GM23338 (cell line): ENCODE measurements at places on chromosomes 1 and 21.

- no peak for DNase-seq
Observed at GRCh38 chr1:35047188-35047858, 15.6 kb upstream of the ZMYM6 start.

DNA sequence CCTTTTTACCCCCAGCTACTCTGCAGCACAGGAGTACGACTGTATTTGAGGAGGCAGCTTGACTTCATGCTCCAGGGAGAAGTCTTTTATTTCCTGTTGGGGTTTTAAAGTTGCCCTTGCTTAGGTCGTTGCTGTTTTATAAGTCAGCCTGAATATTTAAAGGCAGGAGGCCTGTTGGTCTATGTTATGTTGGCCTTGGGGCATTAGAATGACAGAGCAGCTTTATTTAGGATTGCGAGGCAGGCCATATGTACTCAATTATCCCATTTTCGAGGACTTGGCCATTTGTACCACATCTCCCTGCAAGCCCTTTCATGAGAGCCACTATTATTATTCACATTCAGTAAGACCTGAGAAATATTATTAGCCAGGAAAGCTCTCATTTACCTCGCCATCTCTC, 47.0 kb downstream of the KIF26B start:
- DNase-seq, result no peak

DNA sequence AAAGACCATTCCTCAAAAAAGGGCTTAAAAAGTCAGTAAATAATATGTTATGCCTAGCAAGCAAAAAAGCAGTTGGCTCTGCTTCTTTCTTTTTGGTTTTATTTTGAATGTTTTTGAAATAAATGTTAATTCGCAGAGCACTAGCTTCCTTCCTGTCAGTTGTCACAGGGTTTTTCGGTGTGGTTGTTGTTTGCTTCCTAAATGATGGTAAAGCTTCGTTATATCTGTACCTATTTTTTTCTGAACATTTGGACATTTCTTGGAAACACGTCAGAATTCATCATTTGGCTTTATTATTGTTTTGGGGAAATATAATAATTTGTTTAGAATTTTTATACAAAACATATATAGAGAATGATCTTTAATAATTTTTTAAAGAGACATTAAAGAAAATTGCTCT, 351.9 kb upstream of the SGIP1 start:
- no peak for DNase-seq

- DNase-seq, result no peak
Observed at GRCh38 chr1:8349473-8349865, 31.6 kb downstream of the SLC45A1 start.

GRCh38 chr1:9883585-9884449, 26.3 kb downstream of the CTNNBIP1 start:
- DNase-seq, result no peak

- no peak for DNase-seq
Observed at GRCh38 chr1:13622446-13622845, 38.8 kb downstream of the PDPN start.

GRCh38 chr1:41876576-41877445, 41.9 kb downstream of the HIVEP3 start:
- DNase-seq, result no peak

- peak; percentile 34 for DNase-seq
Observed at GRCh38 chr1:15157524-15158399, 4.2 kb downstream of the TMEM51 start.

DNA sequence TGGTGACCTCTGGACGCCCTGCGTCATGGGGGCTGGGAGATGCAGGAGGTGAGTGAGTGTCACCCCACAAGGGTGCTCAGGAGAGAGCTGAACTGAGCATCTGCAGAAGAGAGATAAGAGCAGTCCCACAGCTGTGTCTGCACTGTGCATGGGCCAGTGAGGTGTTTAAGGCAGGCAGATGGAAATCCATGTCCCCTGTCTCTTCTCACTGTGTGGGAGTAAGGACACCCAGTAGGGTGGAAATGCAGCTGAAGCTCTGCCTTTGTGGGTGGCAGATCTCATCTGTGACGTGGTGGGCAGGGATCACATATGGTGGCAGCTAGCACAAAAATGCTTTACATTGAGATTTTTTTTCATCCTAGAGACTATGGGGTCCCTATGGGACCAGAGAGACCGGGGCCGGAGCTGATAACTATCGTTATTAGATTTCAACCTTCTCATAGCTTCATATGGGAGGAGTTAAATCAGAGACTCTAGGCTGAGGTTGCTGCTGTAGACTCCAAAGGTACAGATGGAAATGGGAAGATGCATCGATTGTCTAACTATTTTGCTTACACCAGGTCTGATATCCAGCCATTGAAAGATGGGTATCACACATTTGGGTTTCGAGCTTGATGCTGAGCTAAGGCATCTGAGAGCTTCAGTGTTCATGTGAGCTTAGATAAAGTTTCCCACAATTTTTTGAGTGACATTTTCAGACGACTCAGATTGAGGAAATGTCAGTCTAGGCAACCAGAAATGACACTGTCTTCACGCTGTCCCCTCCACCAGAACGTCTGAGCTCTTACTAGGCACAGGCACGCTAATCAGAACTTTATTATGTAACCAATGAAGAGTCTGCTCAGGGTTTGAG, 65.3 kb upstream of the PSEN2 start:
- no peak for DNase-seq

DNA sequence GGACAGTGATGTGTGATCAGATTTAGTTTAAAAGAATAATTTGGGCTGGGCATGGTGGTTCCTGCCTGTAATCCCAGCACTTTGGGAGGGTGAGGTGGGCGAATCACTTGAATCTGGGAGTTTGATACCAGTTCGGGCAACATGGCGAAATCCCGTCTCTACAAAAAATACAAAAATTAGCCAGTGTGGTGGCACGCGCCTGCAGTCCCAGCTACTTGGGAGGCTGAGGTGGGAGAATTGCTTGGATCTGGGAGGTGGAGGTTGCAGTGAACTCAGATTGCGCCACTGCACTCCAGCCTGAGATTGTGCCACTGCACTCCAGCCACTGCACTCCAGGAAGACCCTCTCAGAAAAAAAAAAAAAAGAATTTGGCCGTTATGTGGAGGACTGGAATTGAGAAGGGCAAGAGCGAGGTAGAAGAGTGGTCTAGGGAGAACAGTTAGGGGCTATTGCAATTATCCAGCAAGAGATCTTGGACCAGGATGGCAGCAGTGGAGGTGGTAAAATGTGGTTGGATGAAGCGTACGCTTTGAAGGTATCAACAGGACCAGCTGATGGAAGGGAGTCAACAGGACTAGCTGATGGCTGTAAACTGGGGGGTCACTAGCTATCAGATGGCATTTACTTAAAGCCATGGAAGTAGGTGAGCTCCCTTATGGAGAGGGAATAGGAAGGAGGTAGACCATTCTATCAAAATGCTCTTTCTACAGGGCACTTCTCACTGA, 9.6 kb downstream of the BTBD19 start:
- no peak for DNase-seq

- DNase-seq, result no peak
Observed at GRCh38 chr1:65316233-65316632, 6.9 kb downstream of the DNAJC6 start.

GRCh38 chr21:39681845-39682244, 63.1 kb upstream of the IGSF5 start:
- DNase-seq, result no peak

- DNase-seq, result no peak
Observed at GRCh38 chr1:173503391-173503790, 26.3 kb downstream of the PRDX6 start.

GRCh38 chr1:7469255-7469938, 301.7 kb upstream of the VAMP3 start:
- no peak for DNase-seq

DNA sequence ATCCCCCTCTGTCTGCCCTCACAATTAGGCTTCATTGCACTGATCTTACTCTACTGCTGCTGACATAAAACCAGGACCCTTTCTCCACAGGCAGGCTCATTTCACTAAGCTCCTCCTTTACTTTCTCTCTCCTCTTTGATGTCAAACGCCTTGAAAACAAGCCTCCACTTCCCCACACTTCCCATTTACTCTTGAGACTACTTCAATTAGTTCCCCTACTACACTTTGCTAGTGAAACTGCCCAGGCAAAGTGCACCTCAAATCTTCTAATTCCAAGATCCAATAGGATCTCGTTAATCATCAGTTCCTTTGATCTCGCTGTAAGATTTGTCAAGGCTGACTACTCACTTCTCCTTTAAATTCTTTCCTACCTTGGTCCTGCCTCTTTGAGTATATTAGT, 5.9 kb upstream of the CDC20 start:
- no peak for DNase-seq

DNA sequence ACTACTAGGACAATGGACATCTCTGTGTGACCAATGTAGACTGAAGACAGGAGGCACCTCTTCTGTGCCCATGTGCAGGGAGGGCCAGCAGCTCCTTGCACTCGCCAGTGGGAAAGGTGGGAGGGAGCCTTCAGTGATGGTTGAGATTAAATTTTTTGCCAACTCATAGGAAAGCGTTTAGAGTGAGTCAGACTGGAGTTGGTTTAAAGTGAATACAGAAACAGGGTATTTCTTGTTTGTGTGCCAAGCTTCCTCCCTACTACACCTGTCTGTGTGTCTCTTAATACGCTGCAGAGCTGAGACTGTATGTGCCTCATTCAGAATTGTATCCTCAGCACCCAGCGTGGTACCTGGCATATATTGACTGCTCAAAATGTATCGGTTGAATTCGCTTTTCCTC, 13.5 kb upstream of the COL16A1 start:
- DNase-seq, result no peak

DNA sequence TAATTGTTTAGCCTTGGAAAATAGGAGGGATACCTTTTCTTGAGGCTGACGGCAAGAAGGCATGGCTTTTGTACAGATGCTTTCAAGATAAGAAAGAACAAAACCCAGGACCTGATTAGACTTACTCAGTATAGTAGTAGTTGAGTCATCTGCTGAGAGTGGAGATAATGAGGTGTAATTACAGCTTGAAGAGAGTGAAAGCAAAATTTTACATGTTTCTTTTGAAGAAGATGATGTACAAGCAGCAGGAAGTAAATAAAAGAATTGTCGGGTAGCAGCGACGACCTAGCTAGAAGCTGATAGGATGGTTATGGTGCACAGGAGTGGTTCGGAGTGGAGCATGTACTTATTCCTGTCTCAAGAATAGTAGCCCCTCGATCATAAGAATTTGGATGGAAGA, 6.6 kb downstream of the ANGPTL1 start:
- DNase-seq, result no peak

GRCh38 chr1:197103300-197103699, 36.2 kb upstream of the F13B start:
- no peak for DNase-seq

GRCh38 chr1:65459397-65459768, 38.9 kb downstream of the LEPR start:
- peak; percentile 73 for DNase-seq

GRCh38 chr1:162023547-162024501, at the start of gene OLFML2B:
Gene OLFML2B (minus strand): TSS chr1:162023869. CDS start chr1:162023430, 439 bp downstream.
- peak; percentile 91 for DNase-seq

- peak; percentile 83 for DNase-seq
Observed at GRCh38 chr1:147541672-147542568, 619 bp downstream of the BCL9 start.

- peak; percentile 28 for DNase-seq
Observed at GRCh38 chr1:160724465-160725242, 13.0 kb upstream of the CD48 start.

GRCh38 chr1:220928725-220929300, 49.6 kb downstream of the HLX start:
- DNase-seq, result no peak

DNA sequence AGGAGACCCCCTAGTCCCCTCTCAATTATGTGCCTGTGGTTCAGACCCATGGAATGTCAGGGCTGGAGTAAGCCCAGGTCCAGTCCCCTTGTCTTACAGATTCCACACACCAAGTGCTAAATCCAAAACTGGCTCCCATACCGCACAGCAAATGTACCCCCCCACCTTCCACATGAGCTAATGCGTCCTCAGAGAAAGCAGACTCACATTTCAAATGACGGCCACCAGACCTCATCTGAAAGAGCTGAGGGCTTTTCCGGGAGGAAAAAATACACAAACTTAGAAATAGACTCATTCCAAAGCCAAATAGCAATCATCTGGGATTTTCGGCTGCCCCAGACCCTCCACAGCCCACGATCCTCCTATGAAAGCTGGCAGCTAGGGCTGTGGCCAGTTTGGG, 12.8 kb upstream of the CNTN2 start:
- no peak for DNase-seq

DNA sequence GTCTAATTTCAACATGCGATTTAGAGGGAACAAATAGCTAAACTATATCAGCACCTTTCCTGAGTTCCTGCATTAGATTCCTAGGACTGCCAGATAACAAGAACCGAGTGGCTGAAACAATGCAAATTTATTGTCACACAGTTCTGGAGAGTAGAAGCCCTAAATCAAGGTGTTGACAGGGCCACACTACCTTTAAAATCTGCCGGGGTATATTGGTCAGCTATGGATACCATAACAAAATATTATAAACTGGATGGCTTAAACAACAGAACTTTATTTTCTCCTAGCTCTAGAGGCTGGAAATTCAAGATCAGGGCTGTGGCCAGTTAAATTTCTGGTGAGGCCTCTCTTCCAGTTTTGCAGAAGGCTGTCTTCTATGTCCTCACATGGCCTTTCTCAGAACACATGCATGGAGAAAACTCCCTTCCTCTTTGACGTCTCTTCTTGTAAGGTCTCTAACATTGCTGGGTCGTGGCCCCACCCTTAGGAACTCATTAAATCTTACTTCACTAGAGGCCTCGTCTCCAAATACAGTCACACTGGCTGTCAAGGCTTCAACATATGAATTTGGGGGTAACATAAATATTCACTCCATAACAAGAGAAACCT, 144.3 kb downstream of the FCRL5 start:
- DNase-seq, result no peak

GRCh38 chr21:38177919-38178652, 78.7 kb upstream of the KCNJ15 start:
- no peak for DNase-seq

DNA sequence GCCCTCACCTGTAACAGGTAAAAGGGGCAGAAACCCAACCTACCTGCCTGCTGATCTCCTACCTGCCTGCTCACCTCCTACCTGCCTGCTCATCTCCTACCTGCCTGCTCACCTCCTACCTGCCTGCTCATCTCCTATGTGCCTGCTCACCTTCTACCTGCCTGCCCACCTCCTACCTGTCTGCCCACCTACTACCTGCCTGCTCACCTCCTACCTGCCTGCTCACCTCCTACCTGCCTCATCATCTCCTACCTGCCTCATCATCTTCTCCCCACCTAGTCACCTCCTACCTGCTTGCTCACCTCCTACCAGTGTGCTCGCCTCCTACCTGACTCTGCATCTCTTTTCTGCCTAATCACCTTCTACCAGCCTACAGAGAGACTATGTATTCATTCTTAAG, 452.9 kb downstream of the MATN1 start:
- no peak for DNase-seq

DNA sequence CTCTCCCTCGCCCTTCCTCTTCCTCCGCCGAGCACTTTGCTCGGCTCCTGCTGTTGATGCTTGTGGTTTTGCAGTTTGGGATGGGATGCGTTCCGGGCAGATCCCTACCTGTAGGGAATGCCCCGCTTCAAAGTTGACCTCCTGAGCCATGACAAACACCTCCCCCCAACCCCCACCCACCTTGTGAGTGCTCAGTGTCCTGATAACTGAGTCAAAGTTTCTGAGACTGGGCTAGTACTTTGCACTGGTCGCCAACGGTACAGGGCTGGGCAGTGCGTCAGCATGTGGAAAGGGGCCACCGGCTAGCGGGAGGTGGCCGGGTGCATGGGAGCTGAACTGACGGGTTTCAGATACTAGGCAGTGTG, 771 bp downstream of the RABGAP1L start:
- peak; percentile 27 for DNase-seq
